ENCODE measurements at places on chromosomes 2 and 18.
A peak's percentile ranks its signal among the peaks of the same experiment; 100 is the strongest.

DNA sequence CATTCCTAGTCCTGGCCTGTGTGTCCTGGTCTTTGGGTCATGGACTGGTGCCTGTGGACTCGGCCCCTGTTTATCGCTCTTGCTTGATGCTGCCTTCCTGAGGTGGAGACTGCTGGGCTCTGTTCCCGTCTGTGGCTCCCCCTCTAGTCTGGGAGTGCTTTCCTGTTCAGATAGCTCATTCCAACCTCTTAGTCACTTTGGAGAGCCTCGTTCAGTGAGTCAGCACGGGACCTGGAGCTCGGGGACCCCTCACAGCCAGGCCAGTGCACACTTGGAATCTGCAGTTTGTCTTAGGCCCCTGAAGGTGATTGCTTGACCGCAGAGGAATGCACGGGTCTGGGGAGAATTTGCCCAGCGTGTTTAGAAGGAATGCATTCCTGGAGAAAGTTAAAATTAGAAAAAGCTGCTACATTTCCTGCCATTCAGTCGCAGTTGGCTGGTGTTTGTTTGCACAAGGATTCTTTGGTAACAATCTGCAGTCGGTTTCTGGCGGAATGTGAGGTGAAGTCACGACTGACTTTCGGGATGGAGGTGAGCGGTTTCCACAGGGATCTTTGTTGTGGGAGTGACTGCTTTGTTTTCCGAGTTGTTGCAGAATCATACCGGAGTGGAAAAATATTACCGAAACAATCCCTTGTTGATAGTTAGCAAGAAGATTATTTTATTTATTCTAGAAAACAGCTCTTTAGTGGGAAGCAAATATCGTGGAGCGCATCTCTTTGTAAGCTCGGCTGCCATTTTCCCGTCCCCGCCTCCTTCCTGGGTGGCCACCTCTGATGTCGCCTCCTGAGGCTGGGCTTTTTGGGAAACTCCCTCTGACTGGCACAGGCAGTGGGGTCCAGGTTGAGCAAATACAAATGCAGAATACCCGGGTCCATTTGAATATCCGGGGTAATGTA is 29.6 kb downstream of the SH3BP4 start:
- peak; percentile 99 for DNase-seq

DNA sequence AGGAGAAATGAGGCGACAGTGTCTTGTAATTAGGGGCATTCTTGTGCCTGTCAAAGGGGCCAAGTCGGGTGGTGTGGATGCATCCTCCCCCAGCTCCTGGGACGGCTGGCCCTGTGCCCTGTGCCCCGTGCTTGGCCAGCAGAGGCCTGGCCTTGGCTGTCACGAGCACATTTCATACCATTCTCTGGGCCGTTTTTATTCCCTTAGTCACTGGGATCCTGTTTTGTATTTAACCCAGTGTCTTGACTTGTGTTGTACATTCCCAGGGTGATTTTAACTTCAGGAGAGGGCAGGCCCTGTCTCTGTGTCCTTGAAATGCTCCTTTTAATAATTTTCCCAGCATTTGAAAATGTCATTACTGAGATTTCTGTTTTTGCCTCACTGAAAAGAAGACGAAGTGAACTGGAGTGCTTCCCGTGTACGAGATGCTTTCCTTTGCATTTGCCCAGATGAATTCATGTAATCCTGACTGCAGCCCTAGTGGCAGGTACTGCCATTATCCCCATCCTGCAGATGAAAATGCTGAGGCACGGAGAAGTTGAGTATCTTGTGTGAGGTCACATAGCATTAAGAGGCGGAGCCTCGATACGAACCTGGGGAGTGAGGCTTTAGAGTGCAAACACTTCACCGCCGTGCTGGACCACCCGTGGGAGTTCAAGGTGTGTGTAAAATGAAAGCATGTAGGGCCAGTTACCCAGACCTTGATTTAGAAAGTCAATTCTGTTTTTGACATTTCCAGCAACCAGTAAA is 57.0 kb downstream of the SH3RF3 start:
- DNase-seq = peak; percentile 80

DNA sequence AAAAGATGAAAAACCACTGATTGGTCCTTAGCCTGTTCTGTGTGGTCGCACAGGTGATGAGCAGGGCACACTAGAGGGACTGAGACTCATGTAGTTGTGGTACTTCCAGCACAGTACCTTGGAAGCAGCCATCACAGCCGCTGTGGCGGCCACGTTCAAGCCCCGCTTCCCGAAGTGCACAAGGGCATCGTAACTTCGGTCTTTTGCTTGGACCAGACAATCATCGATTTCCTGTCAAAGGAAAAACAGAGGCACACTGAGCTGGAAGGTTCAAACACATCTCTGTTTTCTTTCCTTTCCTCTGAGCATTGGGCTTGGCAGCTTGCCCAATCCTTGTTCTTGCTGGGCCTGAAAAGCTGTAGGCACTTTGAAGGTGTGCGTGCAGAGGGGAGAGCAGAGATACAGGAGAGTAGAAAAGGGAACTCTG is 52.6 kb downstream of the MRPL35 start:
- DNase-seq = no peak

DNA sequence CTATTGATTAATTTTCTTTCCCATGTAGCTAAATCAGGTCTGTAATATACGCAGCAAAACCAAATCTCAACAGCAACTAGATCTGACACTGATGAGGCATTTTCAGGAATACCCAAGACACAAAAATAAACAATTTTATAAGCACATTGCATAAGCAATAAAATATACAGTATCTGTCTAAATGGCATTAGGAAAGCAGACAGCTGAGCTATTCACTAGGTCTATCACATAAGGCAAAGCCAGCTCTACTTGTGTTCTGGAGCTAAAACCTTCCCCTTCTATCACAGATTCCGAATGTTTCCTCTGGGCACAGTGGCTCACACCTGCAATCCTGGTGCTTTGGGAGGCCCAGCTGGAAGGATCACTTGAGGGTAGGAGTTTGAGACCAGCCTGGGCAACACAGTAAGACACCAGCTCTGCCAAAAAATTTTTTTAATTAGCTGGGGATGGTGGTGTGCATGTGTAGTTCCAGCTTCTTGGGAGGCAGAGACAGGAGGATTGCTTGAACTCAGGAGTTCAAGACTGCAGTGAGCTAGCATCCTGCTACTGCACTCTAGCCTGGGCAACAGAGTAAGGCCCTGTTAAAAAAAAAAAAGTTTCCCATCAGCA is 21.1 kb downstream of the PTPN2 start:
- no peak for DNase-seq

DNA sequence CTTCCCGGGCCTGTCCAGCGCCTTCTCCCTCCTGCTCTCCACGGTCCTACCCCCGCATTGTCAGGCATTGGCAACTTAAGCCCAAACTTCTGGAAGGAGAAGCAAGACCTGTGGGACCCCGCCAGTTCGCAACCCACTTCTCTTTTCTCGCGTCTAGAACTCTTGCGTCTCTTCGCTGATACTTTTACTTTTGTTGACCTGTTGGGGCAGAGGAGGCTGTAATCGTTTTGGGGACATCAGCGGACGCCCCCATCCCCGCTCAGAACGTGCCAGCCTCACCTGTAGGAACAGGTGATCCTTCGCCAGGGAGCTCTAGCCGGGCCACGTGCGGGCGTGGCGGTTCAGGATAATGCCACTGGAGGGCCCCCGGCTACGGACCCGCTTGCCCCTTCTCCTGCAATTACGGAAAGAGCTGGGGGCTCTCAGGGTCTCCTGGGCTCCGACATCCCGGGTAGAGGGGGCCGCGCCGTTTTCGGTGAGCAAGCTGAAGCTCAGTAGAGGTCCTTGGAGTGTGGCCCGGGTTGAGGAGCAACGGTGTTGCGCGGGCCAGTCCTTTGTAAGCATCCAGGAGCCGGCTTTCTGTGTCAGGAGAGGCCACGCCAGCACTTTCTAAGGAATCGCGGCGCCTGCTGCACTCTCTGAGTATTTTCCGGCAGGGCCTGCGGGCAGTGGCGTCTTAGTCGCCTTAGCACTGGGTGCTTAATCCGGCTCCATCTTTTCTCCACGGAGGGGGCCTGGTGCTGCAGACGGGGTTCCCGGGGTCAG is 1.6 kb downstream of the MTCL1 start:
- DNase-seq = no peak

- DNase-seq = no peak
Observed at GRCh38 chr18:13403786-13404549, 185.4 kb downstream of the LDLRAD4 start.

- no peak for DNase-seq
Observed at GRCh38 chr2:70920367-70920715, 15.4 kb upstream of the ATP6V1B1 start.

DNA sequence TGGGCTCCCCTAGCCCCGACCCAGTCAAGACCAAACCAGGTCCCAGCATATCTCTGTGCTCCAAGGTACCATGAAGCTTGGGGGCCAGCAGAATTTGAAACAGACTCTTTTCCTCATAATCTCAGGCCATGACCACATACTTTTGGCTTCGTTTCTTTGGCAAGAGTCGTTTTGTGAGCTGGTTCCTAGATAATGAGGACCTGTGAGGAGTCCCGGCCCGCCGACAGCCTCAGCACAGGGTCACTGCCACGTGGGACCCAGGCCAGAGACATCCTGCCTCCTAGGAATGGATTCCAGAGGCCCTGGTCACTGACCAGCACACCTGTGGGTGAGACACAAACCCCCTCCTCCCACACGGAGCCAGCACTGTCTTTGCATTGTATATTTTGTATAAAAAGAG is 73.5 kb downstream of the VAPA start:
- no peak for DNase-seq

- DNase-seq = no peak
Observed at GRCh38 chr2:86036669-86037138, 69.0 kb downstream of the POLR1A start.

GRCh38 chr2:222738809-222739208 is 67.4 kb downstream of the MOGAT1 start:
- DNase-seq = no peak

GRCh38 chr18:59052965-59053820 is 86.5 kb upstream of the SEC11C start:
- no peak for DNase-seq

DNA sequence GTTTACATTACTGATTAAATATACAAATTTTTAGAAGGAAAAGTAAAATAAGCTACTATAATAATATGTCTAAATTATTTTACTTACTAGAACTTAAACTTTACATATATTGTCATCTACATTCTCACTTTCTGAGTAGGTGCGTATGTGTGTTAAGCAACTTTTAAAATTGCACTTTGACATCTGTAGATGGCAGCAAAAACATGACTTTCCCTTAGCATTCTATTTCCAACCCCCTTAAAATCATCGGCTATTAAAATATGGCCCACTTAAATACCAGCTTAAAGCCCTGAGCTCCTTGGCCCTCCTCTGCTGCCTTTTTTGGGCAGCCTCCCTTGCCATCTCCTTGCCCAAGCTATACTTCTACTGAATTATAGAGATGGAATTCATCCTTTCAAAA is 78.0 kb downstream of the UPP2 start:
- DNase-seq = no peak

DNA sequence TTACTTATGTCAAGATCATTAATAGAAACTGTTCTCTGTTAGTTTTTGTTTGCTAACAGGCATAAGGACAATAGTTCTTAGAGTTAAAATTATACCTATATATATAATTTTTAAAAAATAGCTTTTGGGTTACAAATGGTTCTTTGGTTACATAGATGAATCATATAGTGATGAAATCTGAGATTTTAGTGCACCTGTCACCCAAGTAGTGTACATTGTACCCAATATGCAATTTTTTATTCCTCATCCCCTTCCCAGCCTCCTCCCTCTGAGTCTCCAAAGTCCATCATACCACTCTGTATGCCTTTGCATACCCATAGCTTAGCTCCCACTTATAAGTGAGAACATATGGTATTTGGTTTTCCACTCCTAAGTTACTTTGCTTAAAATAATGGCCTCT is 26.4 kb downstream of the SLC4A1AP start:
- no peak for DNase-seq

- no peak for DNase-seq
Observed at GRCh38 chr2:171274757-171275156, 114.1 kb upstream of the TLK1 start.

- DNase-seq = no peak
Observed at GRCh38 chr18:52678034-52678433, 338.0 kb downstream of the DCC start.

DNA sequence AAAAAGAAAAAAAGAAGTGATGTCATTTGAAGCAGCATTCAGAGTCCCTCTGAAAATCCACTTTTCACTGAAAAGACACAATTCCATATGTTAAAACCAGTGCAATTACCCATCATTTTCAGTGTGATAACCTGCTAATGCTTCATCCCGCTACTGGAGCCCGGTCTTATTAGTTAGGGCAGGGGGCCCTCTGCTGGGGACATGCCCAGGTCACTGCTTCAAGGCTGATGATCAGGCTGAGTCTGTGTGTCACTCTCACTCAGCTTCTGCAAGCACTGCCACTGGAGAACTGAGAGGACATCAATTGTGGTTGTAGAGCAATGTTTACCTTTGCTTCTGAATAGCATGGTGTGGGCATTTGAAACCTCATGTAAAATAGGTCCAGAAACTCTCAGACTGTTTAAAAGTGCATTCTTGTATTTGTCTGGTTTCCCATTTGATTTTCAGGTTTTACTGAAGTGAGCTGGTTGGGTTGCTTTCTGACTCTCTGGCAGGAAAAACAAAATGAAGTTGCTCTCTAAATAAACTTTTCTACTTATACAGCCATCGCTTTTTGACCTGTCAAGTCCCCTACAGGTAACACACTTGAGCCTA is 49.2 kb upstream of the NXPH2 start:
- no peak for DNase-seq

GRCh38 chr2:114068438-114068837 is 178.5 kb downstream of the ACTR3 start:
- no peak for DNase-seq

DNA sequence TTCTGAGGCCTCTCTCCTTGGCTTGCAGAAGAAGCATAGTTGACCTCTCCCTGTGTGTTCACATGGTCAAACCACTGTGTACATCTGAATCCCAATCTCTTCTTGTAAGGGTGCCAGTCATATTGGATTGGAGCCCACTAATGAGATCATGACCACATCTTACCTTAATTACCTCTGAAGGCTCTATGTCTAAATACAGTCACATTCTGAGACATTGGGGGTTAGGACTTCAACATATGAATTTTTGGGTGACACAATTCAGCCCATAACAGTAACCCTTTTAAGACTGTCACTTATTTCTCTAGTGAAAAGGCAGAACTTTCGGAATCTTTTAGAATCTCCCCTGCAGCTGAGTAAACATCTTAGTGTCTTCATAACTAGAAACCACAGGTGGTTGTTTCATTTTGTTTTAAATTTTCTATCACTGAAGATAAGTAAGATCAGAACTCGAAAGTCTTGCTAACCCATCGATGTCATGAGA is 33.3 kb downstream of the BMP10 start:
- DNase-seq = no peak

GRCh38 chr2:143175438-143175837 is 46.2 kb downstream of the ARHGAP15 start:
- no peak for DNase-seq

GRCh38 chr2:45890819-45891218 is 239.3 kb downstream of the PRKCE start:
- DNase-seq = no peak

DNA sequence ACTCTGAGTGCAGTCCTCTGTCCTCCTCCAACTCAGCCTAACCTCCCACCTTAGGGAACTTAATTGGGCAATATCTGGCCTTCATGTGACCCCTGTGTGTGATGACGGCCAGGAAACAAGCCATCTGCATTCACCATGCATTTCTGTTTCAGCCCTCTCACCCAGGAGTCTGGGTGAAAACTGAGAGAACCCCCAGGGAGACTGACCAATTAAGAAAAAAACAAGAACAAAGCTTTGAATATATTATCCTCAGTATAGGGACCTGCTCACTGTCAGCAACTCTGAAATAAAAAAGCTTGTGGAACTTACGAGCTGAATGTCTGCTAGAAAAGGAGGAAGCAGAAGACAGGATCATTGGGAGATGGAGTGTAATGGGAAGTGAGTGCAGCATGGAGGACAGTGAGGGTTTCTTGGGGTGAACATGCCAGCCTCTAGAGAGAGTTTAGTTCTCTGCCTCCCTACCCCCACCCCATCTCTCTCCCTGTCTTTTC is 9.5 kb downstream of the MAPRE2 start:
- no peak for DNase-seq
